Renal cortical epithelial cell (primary cell): ENCODE measurements at places on chromosomes 6 and 20.
A peak's percentile ranks its signal among the peaks of the same experiment; 100 is the strongest.

- DNase-seq: no peak
These were observed 12.5 kb upstream of the R3HDML start for GRCh38 chr20:44324343-44324742.

- DNase-seq: no peak
These were observed 5.6 kb downstream of the PIM1 start for GRCh38 chr6:37175332-37176267.

DNA sequence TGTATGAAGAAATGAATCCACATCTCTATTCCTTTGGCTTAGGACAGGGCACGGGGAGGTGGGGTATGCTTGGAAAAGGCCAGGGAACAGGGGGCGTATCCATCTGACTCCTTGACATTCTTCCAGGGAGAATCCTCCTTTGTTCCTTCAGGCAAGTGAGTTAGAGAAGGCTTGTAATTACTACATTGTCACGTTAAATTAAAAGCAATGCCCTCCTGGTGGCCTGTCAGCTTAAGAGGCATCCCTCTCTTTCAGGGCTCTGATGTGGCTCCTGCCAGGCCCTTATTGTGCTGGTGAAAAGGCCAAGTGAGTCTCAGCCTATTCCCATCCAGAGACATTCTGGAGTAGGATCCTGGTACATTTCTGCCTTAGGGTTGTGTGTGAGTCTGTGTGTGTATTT, 128.3 kb downstream of the FOXA2 start:
- no peak for DNase-seq

GRCh38 chr6:111033628-111034289, 51.9 kb downstream of the RPF2 start:
- DNase-seq: no peak

DNA sequence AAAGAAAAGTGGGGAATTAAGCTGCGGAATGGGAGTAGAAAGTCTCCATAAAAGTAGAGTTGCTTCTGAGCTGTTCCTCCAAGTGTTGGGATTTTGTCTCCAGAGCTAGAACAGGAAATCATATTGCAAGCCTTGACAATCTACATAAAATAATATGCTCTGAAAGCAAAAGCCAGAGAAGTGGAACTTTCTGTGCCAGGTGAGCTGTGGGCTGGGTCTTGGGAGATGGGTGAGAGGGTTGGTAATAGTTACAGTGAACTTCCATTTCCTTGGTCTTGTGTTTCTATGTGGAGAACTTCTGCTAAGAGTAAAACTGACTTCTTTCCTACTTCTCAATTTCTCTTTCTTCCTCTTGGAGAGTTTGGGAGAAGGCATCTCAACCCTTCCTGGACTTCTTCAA, 6.3 kb upstream of the HMGN4 start:
- no peak for DNase-seq

GRCh38 chr20:20562507-20562906, 149.9 kb downstream of the RALGAPA2 start:
- DNase-seq: no peak

DNA sequence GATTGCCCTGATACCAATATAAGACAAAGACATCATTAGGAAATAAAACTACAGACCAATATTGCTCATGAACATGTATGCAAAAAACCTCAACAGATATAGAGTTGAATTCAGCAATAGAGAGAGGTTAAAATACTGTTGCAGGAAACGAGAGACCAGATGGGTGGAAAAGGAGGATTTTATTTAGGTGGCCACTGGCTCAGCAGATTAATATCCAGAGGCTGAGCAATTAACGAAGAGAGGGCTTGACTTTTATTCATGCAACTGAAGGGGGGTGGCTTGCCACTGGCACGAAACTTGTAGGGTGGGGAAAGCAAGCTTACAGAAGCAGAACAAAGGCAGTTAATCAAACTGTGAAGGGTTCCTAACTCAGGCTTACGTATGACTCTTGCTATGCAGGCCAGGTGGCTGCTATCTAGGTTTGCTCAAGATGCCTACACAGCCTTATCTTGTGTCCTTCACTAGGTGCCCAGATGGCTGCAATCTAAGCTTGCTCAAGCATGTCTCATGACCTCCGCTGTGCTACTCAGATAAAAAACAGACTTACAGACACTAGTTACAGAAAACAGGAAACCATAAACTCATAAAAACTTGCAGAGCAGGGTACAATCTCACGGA, 126.4 kb downstream of the MMUT start:
- peak; percentile 28 for DNase-seq

DNA sequence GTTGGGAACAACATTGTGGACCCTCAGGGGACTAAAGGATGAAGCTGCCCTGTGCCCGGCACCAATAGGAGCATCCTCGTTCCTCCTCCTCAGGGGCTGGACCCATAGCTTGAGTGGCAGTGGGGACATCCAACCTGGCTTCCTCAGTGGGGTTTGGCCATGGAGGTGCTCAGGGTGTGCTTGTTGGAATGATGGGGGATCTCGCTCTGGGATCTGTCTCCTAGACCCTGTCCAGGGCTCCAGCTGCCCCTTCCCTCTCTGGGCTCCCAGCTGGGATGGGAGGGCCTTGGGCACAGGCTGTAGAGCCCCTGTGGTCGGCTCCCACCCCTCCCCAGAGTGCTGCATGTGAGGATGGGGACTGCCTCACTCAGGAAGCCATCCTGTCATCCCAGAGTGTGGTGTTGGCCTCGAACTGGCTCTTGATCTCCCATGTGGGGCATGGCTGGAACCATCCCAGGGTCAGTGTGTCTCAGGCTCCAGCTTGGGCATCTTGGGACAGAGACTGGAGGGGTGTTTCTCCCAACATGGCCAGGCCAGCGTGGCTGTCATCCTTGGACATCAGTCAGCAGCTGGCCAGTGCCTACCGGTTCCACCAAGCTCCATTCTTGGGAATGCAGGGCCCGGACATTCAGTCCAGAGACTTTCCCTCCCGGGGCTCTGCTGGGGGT, 9.5 kb upstream of the MYT1 start:
- DNase-seq: no peak

DNA sequence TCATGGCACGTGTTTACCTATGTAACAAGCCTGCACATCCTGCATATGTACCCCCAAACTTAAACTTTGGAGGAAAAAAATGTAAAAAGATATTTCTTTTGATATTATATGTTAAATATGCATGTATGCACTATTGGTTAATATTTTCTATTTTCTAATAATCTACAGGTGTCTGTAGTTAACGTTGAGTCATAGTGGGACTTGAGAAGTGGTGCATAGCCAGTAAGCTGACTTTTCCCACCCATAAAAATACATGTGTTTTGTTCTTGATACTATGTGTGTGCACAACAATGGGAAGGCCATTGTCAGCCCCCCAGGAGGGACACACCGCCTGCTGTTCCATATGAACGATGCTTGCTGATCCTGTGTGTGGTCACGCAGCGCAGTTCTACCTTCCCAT, 49.1 kb downstream of the FAM120B start:
- no peak for DNase-seq

DNA sequence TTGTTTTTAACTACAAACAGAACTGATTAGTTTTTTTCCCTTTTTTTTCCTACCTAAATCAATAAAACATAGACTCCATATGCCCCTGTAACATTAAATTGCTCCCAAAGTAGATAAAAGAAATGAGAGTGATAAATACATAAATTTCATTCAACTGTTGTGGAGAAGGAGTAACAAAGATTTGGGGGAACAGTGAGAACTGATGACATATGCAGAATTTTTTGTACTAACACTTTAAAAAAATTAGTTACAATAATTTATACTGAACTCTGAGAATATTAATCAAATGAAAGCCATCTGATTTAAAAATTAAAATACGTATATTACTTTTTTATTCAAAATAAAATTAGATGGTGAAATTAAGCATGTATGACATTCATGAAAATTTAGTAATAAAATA, 195.7 kb downstream of the COL19A1 start:
- no peak for DNase-seq

GRCh38 chr6:139860203-139860602, 485.8 kb upstream of the CITED2 start:
- DNase-seq: no peak

DNA sequence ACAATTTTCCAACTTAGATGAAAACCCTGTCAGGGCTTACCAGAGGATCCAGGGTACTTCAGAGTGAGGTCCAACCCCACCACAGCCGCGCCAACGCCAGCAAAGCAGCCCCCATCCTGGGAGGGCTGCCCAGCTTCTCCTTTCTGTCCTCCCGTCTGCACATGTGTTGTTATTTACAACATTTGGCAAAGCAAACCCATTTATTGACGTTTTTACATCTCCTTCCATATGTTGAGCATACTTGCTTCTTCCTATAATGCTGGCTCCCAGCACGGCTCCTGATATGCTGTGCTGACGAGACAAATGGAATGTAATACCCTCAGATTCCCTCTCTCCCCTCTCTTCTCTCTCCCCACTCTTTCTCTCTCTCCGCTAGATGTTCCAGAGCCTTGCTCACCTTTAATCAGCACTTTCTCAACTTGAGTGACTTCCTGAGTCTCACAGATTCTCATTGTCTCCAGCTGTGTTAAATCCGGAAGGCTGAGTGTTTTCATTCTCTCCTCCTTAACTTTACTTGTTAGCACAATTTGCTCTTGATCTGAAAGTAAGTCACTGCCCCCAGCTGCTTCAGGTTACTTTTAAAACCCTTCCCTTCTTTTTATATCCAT, 22.7 kb downstream of the RCAN2 start:
- no peak for DNase-seq

DNA sequence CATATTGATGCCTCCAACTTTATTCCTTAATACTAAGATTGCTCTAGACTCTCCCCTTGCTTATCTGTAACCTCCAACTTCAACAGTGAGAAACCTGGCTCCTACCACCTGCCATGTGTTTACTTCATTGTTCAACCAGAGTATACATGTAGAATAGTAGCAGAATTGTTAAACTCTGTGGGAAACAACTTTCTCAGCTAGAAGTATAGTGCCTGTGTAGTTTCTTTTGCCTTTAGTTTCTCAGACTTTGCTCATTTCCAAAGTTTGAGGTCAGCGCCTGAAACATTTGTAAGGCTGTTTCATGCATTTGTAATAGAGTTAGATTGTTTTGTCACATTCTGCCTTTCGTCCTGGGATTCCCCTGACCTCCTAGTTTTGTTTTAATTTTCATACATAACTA, 34.9 kb upstream of the HECA start:
- no peak for DNase-seq

GRCh38 chr6:84329077-84329476, 101.6 kb upstream of the CEP162 start:
- DNase-seq: no peak

GRCh38 chr6:7165890-7166267, 58.1 kb downstream of the RREB1 start:
- DNase-seq: no peak
